NCI-H1436 treated with DMSO at 0.1 percent for 48 hours (cell line): ENCODE measurements at places on chromosomes 6 and 20.

DNA sequence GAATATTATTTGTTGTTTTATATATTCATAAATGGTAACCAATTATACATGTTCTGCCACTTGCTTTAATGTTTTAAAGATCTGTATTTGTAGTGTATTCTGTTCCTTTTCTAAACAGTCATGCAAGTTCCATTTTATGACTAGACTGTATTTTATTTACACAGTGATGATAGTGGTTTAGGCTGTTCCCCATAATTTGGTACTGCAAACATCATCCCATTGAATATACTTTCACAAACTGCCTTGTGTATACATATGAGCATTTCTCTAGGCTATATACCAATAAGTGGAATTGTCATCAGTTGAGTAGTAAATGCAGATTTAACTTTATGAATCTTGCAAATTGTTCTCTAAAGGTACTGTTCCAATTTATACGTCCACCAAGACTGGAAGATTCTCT lies 738.0 kb downstream of the EPHA7 start:
- DNase-seq, result no peak

GRCh38 chr6:37396571-37397180 lies 36.3 kb upstream of the CMTR1 start:
- no peak for DNase-seq

DNA sequence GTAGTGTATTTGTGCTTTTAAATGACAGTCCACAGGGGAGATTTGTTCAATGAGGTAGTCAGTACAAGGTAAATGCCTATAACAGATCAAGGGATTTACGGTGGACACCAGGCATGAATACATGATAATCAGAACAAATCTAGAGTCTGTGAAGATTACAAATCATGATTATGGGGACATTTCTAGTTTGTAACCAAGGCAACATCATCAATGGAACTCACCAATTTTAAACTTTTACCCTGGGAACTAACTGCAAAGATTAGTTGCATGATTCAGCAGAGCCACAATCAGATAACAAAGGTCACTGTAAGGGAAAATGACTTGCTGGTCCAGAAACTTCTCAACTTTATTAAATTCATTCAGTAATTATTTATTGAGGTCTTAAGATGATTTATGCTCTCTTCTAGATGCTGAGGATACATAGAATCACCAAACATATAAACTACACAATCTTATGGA lies at the start of gene CRISP1:
Gene CRISP1, minus strand, starts transcription at position 51 of the 459 bp plus-strand sequence. CDS start 9,135 bp downstream, outside the sequence.
- DNase-seq, result no peak

GRCh38 chr6:15387118-15387517 lies 141.2 kb downstream of the JARID2 start:
- no peak for DNase-seq

DNA sequence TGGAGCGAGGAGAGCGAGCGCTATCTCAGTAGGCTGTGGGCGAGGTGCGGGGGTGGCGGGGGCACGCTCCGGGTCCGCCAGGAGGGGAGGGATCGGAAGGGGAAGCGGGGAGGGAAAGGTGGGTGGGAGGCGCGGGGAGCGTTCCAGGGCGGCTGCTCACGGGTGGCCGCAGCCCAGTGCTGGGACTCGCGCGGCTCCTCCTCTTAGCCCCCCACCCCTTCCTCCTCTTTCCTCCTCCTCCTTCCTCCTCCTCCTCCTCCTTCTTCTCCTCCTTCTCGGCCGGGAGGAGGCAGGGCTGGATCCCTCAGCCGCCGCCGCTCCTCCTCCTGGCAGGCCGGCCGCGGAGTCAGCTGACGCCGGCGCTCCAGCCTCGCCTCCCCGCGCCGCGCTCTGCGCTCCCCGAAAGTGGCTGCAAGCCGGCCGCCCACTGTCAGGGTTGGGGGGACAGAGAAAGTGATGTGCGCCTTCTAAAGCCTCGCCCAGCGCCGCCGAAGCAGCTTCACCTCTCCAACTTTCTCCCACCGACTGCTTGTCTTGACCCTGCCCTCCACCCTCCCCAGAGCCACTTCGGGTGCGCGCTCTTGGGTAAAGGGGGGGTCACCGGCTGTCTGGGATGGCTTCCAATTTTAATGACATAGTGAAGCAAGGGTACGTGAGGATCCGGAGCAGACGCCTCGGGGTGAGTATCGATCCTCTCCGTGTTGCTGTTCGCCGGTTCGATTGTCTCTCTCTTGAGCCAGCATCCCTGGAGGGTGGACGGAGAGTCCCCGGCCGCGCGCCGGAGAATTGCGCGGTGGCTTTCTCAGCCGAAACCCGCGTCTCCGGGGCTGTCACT lies at the start of gene DOK5:
Gene DOK5, plus strand, starts transcription at position 260 of the 835 bp plus-strand sequence. Its CDS starts 354 bp downstream, at position 614.
- DNase-seq, result no peak

DNA sequence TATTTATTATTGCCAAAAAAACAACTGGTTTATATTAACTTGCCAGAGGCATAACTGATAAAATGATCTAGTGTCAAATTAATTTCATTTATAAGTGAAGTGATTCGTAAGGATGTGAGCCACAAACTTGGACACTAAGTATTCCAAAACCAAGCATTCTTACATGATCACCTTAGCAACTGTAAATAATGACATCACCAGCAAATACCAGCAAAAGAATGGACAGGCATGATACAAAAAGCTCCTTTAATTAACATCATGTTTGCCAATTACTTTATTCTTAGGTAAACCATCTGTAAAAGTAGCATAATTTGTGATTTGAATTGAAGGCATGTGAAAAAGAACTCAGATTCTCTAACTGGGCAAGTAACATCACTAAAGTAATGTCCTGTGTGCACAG lies 17.2 kb upstream of the FNDC1 start:
- DNase-seq, result no peak
